Fibroblast of skin of left quadriceps (primary cell): ENCODE measurements at places on chromosomes 12 and 14.

DNA sequence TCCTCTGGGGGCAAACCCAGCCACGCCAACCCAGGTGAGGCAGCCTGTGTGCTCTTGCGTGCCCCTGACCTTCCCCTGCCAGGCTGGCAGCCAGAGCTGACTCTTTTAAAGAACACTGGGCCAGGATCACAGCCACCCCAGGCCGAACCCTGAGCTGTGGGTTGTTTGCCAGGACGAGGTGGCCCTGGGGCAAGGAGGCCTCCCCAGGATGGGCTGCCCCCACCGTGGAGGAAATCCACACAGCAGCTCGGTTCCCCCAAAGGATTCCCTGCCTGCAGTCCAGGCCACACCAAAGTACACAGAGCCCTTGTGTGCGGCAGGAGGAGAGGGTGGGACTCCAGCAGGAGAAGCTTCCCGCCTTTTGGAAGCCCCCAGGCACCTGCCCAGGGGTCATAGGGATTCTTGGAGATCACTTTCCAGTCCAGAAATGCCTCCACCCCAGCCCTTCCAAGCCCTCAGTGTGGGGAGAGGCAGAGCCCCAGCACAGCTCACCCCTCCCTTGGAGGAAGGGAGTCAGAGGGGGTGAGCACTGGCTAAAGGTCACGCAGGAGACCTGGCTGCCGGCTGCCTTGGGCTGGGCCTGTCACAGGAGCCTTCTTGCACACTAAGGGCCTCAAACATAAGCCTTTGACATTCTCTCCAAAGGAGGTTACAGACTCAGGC is 115.6 kb downstream of the CALM1 start:
- no peak for DNase-seq

DNA sequence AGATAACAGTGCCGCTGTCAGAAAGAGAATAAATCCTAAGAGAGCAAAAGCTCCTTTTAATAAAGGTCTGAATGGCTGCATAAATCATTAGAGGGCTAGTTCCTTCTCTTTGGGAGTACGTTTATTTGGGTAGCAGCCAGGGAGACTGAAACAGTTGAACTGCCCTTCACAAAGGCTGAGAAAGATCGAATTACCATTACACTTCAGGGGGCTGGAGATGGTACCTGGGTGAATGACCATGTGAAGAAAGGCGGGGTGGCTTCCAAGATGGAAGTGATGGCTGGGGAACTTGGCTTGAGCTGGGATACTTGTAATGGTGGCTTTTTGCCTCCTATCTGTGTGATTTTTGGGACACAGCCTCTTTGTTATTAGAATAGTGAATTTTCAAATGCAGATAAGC is 1.7 kb upstream of the FGD4 start:
- DNase-seq, result no peak

DNA sequence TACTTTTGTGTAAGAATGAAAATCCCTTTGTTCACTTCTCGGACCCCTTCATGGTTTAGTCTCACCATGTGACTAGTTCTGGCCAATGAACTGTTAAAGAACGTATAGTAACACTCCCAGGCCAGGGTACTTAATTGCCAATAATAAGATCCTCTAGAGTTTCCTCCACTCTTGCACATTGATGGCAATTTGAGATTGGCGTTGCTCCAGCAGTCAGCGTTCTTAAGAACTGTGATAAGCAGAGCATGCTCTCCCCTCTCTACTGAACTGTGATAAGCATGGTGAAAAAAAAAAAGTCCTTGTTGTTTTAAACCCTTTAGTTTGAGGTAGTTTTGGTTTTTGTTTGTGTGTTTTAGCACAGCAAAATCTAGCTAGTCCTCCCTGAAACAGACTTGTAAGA is 854.5 kb downstream of the SLC6A15 start:
- DNase-seq, result no peak

- no peak for DNase-seq
Measured at GRCh38 chr12:65517656-65518210, 239.2 kb downstream of the MSRB3 start.

DNA sequence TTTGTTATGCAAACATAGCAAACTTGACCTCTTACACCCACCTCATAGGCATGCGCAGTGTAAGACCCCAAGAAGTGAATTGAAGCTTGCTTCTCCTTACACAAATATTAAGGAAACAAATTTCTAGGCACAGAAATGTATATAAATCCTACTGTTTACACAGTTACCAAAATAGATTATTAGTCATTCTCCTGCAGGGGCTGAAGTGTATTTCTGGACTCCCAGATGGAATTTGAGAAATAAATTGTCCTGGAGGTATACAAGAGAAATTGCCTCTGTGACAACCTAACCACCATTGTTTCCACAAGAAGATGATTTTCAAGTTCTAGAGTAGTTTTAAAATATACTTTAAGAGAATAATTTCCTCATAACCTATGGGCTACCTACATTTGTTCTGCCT is 656.0 kb upstream of the MDGA2 start:
- DNase-seq, result no peak

- DNase-seq, result no peak
Measured at GRCh38 chr12:53005215-53005985, 856 bp upstream of the EIF4B start.

DNA sequence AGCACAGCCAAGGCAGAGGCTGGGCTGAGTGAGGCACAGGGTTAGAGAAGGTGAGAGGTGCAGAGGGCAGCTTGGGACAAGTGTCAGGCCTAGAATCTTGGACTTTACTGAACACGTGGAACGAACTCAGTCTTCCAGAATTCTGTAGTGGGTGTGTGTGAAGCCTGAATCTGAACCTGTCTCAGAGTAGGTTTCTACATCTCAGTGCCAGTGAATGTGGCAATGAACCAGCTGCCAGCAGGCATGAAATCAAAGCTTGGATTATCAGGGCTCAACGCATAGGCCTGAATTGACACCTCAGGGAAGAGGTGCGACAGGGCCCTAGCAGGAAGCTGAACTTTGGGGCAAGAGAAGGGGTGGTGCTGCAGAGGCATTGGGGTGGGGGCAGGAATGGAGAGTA is 104.6 kb downstream of the SAMD4A start:
- DNase-seq, result no peak
